NCI-H526 (cell line): ENCODE measurements at places on chromosomes 4 and X.
A peak's percentile ranks its signal among the peaks of the same experiment; 100 is the strongest.

DNA sequence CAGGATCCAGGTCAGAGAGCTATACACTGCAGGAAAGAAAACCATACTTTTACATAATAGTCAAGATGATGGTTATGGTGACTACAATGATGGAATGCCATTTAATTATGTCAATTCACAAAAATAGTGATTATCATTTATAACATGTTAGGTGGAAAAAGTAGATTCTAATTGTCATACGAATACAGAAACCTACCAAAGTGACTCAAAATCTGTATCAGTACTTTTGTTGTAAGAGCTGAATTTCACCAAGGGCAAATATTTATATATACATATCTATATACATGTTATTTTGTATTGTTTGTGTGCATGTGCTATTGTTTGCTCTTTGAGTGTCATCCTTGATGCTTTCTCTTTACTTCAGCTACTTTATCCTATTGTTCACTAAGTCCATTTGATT, 485.4 kb downstream of the INPP4B start:
- DNase-seq: no peak

DNA sequence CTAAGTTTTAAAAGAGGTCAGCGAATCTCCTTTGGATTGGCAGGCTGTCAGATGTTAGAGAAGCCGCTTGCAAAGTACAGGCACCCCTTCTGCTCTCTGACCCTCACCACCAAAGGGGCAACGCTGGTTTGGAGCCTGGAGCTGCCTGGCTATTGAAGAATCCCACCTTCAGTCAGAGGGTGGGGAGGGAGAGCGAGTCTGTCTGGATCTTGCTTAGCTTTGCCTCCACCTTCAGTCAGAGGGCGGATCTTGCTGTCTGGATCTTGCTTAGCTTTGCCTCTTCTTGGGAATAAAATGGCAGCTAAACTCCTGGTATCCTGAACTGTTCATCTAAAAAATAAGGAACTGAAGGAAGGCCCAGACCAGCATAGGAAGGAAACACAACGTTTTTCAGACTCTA, 7.3 kb downstream of the CCDC110 start:
- DNase-seq: no peak

- DNase-seq: peak; percentile 8
These were observed 151.3 kb upstream of the TTC29 start for GRCh38 chr4:147096667-147097604.

- DNase-seq: no peak
These were observed 729 bp upstream of the CPLX1 start for GRCh38 chr4:826508-827208.

DNA sequence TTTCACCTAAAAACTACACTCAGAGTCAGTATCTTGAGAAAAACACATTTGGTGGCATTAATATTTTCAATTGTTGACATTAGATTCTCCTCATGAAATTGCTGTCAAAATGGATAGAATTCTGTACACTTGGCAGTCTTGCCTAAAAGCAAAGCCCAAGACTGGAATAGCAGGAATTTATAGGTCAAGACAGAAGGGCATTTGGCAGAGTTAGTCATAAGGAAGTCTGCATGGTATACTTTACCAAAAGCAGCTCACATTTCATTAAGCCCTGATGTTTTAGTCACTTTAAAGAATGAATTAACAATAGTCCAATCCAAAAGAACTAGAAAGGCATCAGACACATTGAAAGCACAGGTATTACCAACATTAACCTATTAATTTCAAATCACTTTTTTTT, 7.1 kb downstream of the CCDC160 start:
- no peak for DNase-seq
